ENCODE measurements at places on chromosomes 6 and 20.

- no peak for DNase-seq
Measured at GRCh38 chr6:161439093-161439492, 165.2 kb upstream of the AGPAT4 start.

GRCh38 chr6:63740709-63741108, 105.1 kb downstream of the PHF3 start:
- DNase-seq, result no peak

- peak; percentile 17 for DNase-seq
Measured at GRCh38 chr6:106206905-106207304, 118.7 kb downstream of the ATG5 start.

DNA sequence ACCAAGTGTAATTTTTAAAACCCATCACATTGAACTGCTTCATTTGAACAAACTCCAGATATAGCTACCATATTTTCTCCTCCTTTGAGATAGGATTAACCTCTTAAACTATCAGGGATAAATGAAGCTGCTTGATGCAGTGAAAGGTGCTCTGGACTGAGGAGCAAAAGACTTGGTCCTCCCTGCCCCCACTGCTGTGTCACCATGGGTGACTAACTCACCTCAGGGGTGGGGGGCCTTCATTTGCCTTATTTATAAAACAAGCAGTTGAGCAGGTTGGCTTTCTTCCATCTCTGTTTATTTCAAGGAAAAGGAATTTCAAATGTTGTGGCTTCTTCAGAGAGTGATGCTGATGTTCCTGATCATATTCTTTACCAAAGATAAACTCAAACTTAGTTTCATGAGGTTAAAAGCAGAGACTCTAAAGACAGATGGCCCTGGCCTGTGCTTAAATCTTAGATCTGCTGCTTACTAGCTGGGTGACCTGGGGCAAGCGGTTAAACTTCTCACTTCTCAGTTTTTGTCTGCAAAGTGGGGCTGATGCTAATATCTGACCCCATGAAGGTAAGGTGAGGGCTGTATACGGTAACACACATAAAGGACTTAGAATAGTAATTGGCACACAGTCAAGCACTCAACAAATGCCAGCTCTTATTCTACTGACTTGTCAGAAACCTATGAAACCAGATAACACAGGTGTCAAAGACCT, 50.5 kb downstream of the FHL5 start:
- no peak for DNase-seq

DNA sequence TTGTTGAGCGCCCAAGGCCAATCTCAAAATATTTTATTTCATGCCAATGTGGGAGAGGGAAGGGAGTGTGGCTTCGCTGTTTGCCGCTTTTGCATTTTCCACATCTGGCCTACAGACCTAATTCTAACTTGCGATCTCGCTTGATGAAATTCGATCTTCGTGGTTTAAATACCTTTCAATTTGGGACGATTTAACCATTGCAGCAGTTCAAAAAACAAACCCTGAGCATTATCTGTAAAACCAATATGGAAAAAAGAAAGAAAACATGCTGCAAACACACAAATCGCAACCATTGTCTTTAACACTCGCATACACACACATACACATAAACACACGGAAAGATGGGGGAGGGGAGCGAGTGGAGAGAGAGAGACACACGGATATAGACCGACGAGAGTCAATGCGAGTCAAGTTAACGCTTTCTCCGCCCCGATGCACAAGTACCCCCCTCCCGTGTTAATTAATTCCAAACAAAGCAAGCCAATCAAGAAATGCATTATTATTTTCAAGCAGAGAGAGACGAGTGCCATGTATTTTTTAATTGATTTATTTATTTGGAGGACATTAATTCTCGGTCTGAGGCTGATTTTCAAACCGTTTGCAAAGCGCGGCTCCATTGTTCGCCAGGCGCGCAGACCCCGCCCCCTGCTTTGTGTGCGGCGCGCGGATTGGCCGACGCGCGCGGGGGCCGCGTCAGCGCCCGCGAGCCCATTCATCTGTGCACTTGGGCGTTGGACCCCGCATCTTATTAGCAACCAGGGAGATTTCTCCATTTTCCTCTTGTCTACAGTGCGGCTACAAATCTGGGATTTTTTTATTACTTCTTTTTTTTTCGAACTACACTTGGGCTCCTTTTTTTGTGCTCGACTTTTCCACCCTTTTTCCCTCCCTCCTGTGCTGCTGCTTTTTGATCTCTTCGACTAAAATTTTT, at the start of gene MARCKS:
Gene MARCKS (plus strand): TSS at position 721 of the 931 bp plus-strand sequence. CDS start 401 bp downstream, outside the sequence.
- peak; percentile 88 for DNase-seq

DNA sequence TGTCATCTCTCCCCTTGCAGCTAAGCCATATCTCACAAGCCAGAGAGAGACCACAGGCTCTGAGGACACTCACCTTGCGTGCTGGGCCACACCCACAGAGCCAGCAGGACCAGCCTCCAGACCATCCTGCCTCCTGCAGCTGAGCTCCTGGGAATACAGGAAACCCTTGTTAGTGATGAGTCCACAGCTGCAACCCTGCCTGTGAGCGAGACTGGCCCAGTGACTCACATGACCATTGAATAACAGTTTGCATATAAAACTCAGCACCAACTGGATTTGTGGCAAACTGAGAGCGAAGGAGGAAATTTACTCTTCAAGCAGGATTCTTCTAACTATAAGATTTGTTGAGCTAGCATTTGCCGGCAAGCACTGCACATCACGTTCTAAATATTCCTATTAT, 3.0 kb downstream of the THBS2 start:
- no peak for DNase-seq

DNA sequence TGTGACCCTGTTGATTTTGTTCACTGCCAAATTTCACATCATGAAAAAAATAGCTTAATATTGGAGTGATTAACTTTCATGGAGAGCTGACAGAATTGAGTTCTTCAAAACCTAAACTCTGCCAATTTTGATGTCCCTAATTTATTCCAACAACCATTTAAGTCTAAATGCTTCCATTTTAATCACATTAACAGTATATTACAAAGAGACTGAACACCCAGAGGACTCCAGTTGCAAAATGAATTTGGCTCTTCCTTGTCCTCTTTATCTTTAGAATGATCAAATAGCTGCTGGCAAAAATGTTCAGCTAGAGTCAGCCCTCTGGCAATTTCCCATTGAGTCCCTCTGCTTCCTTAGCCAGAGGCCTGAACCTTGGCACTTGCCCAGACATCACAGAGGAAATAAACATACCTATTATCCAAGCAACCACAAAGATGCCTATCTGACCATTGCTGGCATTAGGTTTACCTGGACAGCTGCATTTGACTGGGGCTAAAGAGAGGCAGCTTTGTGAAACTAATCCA, 299.0 kb upstream of the STXBP5 start:
- DNase-seq, result no peak

- DNase-seq, result no peak
Measured at GRCh38 chr20:43477619-43478018, 19.9 kb downstream of the SRSF6 start.

- no peak for DNase-seq
Measured at GRCh38 chr6:150123645-150124044, 19.2 kb upstream of the PPP1R14C start.

GRCh38 chr6:83889621-83890020, 30.1 kb downstream of the CYB5R4 start:
- no peak for DNase-seq

- no peak for DNase-seq
Measured at GRCh38 chr6:8530785-8531435, 95.6 kb upstream of the SLC35B3 start.

- no peak for DNase-seq
Measured at GRCh38 chr6:122109075-122109474, 290.4 kb upstream of the HSF2 start.

DNA sequence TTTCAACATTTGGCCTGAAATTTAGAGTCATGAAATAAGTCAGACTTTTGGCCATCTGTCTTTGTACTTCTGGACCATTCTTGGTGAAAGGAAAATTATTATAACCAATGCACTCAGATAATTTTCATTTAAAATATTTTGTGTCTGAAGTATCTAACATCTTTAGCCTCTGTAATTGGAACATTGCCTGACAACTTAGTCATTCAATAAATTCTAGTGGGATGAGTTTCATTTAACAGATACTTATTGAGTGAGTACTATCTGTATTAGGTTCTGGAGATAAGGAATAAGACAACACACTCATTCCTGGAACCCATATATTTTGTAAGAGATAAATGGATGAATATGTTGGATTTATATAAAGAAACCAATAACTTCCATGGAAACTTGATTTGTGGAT, 536.0 kb downstream of the BCKDHB start:
- DNase-seq, result no peak

DNA sequence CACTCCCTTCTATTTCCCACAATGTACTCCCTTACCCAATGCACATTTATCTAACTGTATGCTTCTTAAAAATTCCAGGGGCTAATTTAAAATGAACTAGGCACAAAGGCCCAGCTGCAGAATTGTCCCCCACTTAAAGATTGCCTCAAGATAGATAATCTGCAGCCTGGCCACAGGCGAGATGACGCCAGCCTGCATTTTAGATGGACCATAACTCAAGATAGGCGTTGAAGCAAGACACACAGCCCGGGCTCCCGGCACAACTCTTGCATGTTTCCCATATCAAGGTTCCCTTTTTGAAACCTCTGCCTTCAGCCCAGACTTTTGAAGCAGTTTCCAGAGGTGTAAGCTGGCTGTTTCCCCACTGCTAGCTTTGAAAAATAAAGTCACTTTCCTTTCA, 3.2 kb upstream of the REPS1 start:
- no peak for DNase-seq

- no peak for DNase-seq
Measured at GRCh38 chr20:43837856-43838702, 76.6 kb upstream of the TOX2 start.

DNA sequence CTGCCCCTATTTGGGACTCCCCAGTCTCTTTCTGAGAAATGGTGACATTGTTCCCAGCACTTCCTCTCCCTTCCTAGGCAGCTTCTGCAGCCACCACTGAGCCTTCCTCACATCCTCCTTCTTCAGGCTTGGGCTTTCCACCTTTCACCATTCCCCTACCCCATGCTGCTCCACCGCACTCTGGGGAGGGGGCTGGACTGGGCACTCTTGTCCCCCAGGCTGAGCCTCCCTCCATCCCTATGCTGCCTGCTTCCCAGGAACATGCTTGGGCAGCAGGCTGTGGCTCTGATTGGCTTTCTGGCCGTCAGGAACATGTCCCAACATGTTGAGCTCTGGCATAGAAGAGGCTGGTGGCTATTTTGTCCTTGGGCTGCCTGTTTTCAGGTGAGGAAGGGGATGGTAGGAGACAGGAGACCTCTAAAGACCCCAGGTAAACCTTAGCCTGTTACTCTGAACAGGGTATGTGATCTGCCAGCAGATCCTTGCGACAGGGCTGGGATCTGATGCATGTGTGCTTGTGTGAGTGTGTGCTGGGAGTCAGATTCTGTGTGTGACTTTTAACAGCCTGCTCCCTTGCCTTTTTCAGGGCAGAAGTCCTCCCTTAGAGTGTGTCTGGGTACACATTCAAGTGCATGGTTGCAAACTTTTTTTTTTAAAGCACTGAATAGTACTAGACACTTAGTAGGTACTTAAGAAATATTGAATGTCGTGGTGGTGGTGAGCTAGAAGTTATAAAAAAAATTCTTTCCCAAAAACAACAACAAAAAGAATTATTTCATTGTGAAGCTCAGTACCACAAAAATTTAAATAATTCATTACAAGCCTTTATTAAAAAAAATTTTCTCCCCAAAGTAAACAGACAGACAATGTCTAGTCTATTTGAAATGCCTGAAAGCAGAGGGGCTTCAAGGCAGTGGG, 2.1 kb upstream of the CDKN1A start:
- DNase-seq, result no peak

- peak; percentile 74 for DNase-seq
Measured at GRCh38 chr6:39086294-39086693, 28.7 kb downstream of the SAYSD1 start.

GRCh38 chr20:50810063-50810462, 15.2 kb downstream of the BCAS4 start:
- no peak for DNase-seq

- no peak for DNase-seq
Measured at GRCh38 chr6:146775220-146775619, 176.4 kb downstream of the ADGB start.

DNA sequence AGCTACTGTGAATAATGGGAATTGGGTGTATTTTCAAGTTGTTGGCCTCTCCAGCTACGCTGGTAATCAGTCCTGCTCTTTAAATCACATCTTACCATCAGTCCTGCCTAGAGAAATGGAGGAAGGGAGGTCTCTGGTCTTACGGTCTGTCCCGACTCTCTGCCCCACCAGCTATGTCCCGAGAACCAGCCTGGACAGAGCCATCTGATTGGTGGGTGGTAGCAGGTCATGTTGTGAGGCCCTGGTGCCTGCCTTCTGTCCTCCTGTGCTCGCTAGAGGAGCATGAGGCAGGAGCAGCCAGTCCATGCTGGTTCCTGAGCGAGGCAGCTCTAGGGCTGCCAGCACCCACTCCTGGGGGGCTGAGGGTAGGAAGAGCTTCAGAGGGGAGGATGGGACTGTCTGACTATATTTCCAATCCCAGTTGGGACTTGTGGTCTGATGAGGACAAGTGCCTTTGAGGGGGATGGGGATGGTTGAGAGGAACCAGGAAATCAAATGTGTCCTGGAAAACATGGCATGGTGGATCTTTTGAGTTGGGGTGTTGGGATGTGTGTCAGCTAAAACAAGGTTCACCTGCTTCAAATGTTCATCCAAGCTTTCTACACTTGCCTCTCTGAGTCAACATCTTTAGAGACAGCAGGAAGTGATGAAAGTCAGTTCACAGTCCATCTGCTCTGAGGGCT, 33.0 kb downstream of the SYNJ2 start:
- DNase-seq, result no peak

- DNase-seq, result no peak
Measured at GRCh38 chr6:36104836-36105235, 25.5 kb upstream of the MAPK13 start.

DNA sequence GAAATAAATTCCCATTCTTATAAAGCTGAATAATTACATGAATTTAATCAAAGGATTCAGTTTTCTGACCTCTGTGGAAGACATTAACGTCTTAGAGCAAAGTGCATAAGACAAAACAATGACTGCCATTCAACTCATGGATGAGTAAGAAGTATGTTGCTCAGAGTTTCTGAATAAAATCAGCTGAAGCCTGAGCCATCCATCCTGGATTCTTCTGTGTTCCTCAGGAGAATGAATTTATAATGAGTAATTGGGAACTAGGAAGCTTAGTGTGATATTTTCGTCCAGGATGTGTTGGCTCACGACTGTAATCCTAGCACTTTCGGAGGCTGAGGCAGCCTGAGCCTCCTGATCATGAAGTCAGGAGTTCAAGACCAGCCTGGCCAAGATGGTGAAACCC, 62.8 kb downstream of the PERP start:
- DNase-seq, result no peak

GRCh38 chr6:155660251-155660977, 204.8 kb upstream of the NOX3 start:
- DNase-seq, result no peak

GRCh38 chr6:128078276-128078675, 177.4 kb upstream of the THEMIS start:
- no peak for DNase-seq

GRCh38 chr20:50354721-50355589, 155.2 kb upstream of the PTPN1 start:
- no peak for DNase-seq

- peak; percentile 38 for DNase-seq
Measured at GRCh38 chr6:34810936-34811632, 19.2 kb downstream of the BLTP3A start.

GRCh38 chr6:81777586-81778268, 25.2 kb upstream of the TENT5A start:
- DNase-seq, result no peak
